ENCODE measurements at places on chromosomes 16 and 17.

GRCh38 chr17:62098623-62099231, 33.6 kb upstream of the MED13 start:
- no peak for DNase-seq

GRCh38 chr16:6560306-6561100, 772.1 kb upstream of the RBFOX1 start:
- no peak for DNase-seq

DNA sequence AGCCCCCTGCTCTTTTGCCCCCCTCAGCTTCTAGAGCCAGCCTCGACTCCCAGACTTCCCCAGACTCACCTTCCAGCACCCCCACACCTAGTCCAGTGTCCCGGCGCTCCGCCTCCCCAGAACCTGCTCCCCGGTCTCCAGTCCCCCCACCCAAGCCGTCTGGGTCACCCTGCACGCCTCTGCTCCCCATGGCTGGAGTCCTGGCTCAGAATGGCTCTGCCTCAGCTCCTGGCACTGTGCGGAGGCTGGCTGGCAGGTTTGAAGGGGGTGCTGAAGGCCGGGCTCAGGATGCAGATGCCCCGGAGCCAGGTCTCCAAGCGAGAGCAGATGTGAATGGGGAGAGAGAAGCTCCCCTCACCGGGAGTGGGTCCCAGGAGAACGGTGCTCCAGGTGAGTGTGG, 2.2 kb downstream of the ARHGEF15 start:
- no peak for DNase-seq

- DNase-seq = no peak
These were observed 17.0 kb upstream of the SSTR5 start for GRCh38 chr16:1055557-1055924.

- DNase-seq = no peak
These were observed 26.9 kb downstream of the ADCY7 start for GRCh38 chr16:50293041-50293783.

GRCh38 chr17:143785-144281, 6.5 kb downstream of the SCGB1C2 start:
- peak; percentile 97 for DNase-seq

DNA sequence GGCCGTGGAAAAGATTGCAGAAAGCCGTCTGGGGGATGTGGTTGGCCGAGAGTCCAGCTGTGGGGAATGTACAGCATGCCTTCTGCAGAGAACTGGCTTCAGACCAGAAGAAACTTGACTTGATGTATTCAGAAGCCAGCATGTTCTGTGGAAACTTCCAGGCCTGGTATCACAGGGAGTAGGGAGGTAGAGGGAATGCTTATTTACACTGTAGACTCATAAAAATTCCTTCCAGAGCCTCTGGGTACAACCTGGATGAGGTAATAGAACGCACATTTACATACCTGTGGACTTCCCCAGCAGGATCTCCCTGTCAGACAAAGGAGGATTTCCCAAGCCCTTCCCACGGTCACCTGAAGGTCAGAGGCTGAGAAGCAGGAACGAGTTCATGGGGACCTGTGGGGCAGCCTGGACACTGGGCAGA, 11.8 kb upstream of the GAS7 start:
- no peak for DNase-seq

DNA sequence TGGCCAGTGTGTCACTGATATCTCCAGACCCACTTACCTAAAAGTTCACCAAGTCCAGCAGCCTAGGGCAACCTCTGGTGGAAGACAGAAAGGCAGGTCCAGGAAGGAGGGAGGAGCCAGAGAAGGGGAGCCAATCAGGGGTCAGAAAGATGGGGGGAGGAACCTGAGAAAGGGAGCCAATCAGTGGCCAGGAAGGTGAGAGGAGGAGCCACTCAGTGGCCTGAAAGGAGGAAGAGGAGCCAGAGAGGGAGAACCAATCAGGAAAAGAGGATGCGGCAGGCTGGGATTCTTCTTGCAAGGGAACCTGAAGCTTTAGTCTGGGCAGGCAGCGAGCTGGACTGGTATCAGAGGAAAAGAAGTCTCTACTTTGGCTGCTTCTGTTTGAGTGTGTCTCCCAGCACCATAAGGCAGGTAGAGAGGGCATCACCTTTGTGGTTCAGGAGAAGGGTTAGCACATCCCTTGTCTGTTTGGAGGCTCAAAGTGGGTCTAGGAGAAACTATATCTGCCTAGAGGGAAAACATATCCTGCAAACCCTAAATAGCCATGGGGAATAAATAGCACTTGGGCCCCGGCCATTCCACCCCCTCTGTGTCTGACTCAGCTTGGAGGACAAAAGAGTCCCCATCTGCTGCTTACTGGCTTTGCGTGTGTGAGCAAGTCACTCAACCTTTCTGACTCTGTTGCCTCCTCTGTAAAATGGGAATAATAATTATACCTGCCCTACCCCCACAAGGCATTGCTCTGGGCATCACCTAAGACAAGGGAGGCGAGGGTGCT, 43.4 kb upstream of the CRHR1 start:
- peak; percentile 72 for DNase-seq

DNA sequence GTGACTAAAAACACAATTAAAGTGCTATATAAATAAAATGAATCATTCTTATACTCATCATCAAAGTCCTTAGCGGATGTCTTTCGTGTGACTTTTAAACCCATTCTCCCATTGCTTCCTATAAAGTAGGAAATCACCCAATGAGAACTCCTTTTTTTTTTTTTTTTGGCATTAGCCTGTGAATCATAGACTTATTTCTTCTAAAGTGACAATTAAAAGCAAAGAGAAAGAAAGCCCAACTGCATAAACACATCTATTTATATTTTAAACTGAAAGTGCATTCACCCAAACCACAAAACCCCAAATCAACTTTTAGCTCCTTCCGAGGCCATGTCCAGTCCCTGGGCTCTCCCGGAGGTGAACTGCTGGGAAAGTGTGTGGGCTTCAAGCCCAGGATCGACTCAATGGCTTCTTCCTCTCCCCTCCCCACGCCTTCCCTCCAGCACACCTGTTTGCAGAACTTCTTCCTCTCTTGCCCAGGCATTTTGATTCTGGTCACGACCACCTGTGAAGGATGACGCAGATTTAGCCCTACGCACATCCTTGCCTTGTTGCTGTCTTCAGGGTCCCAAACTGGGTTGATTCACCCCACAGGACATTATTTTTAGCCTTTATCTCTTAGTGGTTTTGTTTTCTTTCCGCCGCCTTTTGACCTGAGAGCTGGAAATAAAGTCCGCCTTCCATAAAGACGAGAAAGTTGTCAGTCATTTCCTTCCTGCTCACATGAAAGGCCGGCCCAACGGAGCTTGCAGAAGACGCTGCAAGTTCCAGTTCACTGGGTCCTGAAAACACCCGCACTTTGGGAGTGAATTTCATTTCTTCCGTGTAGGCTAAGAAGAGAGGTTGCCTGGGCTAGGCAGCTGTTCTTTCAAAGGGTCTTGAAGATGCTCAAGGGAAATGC, 166.8 kb downstream of the MAP2K6 start:
- DNase-seq = peak; percentile 26

DNA sequence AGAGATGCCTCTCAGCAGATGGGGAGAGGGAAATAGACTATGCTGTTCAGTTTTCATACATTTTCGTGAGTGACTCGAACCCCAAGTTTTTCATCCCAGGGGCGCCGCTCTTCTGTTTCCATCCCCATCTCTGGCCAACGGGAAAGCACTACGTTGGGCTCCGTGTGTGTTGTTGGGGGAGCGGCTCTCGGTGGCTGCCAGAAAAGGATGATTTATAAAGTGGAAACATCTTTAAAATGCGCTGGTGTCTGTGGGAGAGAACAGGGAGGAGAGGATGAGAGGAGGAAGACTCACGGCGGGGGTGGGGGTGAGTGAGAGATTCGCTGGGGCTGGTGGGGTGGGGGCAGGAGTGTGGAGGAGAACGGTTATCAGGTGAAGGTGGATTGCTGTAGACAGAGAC, 5.8 kb downstream of the TBX4 start:
- DNase-seq = no peak

DNA sequence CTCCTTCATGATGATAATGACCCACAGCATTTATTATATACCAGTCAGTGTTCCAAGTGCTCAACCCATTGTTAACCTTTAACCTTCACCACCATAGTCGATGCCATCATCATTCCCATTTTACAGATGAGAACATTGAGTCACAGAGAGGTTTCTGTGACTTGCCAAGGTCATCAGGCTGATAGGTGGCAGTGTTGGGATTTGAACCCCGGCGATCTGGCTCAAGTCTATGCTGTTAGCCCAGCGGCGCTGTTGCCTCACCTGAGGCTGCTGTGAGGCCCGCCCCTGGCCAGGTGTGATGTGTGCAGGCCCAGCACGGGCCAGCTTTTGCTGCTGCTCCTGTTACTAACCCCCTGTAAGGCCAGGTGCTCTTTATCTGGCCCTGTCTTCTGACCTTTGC, 101.2 kb downstream of the OR1D5 start:
- DNase-seq = no peak

GRCh38 chr17:17082878-17083277, 40.6 kb downstream of the MPRIP start:
- DNase-seq = no peak

DNA sequence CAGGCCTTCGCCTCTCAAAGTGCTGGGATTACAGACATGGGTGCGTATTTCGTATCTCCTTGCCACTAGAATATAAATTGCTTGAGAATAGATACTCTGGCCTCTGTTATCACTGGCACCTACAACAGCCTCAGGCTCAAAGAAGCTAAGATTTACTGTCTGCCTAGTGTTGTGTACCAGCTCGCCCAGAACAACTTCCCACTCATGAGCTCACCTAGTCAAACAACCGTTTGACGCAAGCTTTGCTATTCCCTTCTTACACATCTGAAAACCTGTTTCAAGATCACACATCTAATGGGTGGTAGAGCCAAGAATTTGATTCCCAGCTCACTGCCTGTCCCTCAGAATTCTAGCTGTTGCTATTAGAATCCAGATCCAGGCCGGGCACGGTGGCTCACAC, 24.4 kb downstream of the MIS12 start:
- DNase-seq = no peak

DNA sequence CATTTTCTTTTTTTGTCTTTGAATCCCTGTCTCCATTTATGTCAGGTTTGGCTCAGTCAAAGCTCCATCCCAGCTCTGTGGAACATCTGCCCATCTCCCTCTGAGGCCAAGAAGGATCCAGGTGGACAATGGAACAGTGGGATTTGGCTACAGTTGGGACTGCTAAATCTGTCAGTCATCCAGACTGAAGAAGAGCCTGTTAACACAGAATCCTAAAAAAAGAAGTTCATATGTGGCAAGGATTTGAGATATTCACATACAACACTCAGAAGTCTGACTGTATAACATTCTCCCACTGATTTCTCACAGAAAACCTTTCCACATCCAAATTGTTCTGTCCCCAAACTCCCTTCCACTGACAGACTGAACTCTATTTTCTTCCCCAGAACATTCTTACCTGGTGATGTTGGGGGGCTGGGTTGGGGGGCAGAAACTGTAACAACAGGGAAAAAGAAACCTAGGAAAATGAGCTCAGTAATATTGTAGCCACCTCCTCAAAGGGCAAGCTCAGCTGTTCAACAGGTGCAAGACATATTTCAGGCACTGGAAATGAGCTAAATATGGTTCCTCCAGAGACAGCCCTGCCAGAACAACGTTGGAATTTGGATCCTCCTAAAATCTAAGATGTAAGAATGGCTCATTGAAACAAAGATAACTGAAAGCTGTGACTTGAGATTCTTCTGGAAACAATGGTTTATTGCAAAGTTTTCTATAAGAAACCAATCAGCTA, 301.5 kb upstream of the CDH5 start:
- DNase-seq = no peak

GRCh38 chr17:31537565-31538011, 146.1 kb downstream of the RAB11FIP4 start:
- DNase-seq = no peak
